ENCODE measurements at places on chromosomes 3 and 15.

DNA sequence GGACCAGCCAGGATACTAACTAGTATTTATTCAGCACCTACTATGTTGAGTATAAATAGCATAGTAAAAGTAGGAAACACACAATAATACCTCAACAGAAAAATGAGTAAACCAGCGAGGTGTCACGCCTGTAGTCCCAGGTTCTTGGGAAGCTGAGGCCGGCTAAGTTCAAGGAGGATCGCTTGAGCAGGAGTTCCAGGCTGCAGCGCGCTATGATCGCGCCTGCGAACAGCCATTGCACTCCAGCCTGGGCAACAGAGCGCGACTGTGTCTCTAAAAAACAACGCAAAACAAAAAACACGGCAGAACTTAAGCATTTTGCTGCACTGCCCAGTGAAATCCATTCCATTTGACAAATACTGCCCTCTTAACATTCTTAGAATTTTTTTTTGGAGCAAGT is 1.3 kb upstream of the DENND6A start:
- DNase-seq, result no peak

- DNase-seq, result no peak
Observed at GRCh38 chr3:114223143-114223542, 14.2 kb downstream of the ZNF80 start.

GRCh38 chr3:128521715-128522114 is 28.7 kb upstream of the GATA2 start:
- DNase-seq, result no peak

- DNase-seq, result no peak
Observed at GRCh38 chr15:63044077-63044644, 1.6 kb downstream of the TPM1 start.

DNA sequence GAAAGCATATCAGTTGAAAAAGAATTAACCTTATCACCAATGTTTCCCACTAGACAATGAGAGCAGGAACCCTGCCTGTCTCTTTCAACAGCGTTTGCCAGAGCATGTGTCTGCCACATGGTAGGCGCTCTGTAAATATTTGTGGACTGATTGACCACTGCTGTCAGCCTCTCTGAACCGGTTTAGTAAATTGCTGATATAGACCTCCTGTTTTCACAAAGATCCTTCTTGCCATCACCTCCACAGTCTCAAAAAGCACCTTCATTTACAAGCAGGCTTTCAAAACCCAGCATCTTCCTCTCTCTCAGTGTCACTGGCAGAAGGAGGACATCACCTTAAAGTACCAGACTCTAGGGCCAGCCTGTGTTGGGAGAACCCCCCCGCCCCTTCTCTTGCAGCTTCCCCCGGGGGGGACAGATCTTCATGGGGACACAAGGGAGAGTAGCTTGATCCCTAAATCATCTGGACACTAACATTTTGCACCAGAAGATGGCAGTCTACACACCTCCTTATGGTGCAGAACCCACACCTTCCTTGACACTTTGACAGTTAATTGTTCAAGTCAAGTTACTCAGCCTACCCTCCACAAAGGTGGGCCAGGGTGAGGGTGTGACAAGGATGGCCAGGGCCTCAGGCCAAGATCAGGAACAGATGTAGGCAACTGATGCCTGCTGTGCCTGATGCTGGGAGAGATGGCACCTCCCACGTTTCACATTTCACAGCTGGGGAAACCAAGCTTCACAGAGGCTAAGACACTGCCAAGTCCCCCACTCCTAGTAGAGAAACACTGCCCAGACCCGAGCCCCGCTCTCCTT is 37.8 kb upstream of the USP3 start:
- peak; percentile 68 for DNase-seq

DNA sequence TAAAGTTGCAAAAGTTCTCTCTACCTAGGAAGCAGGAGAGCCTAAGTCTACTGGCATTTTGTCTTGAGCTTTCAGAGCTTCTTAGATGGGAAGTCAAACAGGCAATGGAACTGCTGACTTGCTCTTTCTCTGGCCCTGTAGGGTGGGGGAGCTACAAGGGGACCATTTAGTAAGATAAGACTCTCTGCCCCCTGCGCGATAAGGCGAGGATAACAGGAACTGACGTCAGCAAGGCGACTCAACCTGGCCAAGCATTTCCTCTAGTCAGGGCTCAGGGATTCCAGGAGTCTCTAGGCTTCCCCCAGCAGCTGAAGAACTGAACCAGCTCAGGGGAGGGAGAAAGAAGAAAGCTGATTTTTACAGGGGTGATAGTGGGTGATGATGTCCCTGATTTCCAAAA is 5.8 kb downstream of the RARB start:
- no peak for DNase-seq

DNA sequence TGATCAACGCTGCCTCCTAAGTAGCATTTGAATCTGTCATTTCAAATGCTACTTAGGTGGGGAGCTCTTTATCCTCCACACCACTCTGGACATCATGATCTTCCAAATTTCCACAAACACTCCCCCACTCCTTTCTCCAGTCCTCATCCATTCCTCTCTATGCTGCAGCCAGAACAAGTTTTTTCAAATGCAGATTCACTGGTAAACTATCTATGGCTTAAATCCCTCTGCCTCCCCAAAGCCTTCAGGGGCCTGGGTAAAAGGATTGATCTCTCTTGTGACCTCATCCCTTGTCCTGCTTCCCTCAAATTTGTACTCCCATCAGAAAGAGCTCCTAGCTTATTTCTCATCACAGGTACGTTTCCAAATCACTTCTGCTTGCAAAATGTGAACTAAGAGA is 1.3 kb upstream of the AEN start:
- no peak for DNase-seq

DNA sequence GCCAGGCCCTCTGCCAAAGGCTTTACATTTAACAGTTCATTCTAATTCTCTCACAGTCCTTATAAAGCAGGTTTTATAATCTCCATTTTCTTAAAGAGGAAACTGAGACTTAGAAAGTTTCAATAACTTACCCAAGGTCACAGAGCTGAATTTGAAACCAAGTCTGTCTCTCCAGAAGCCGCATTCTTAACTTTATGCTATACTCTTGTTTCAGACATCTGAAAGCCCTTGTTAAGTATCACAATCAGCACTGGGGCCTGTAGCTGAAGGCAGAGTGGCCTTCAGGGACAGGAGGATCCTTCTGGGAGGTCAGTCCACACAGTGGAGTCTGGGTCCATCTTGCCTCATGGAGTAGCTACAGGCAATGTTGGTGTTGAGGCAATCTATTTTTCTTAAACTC is 27.9 kb downstream of the LRRN1 start:
- no peak for DNase-seq

DNA sequence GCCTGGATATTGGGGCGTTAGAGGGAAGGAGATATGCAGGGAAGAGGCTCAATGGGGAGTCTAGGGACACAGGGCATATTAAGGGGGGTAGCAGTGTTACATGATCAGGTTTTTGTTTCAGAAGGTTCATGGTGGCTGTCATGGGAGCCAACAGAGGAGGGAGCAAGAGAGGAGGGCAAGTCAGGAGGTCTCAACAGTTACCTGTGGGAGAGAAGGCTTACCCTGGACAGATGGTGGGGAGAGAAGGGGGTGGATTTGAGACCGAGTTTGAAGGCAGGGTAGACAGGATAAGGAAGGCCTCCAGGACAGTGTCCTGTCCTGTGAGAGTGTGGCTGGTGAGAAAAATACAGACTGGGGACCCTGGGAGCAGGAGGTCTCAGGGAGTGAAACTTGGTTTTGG is 3.8 kb upstream of the WNT7A start:
- DNase-seq, result no peak

DNA sequence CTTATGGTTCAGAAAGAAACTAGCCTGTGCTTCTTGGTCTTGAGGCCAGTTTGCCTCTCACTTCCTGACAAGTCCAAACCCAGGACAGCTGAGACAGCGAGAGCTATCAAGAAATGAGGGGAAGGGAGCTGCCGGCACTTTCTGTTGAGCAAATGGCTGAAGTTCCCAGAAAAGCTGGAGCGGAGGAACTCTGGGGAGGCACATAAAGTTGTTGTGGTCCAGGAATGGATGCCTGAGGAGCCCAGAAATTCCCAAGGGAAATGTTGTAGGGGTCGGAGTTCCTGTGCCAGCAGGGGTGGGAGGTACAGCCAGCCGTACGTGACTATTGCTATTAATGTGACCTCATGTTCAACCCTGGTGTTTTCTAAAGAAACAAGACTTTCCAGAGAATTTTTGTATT is 98.8 kb upstream of the TNFAIP8L3 start:
- DNase-seq, result no peak

GRCh38 chr3:134371542-134372324 is 2.5 kb downstream of the AMOTL2 start:
- no peak for DNase-seq
